ENCODE measurements at places on chromosomes 16 and 17. TPM values are rescaled to one million over a fixed set of nuclear protein-coding genes. Genes with fewer than 3 reads are reported as not detected.

GRCh38 chr17:64331366-64331765 is 59.3 kb downstream of the PECAM1 start:
- H3K27ac ChIP-seq: no peak overlapping the region
- no peaks in the 10 kb centered on the region for H3K4me1 ChIP-seq
- H3K4me3 ChIP-seq: no peak overlapping the region
- DNase-seq: no peak

DNA sequence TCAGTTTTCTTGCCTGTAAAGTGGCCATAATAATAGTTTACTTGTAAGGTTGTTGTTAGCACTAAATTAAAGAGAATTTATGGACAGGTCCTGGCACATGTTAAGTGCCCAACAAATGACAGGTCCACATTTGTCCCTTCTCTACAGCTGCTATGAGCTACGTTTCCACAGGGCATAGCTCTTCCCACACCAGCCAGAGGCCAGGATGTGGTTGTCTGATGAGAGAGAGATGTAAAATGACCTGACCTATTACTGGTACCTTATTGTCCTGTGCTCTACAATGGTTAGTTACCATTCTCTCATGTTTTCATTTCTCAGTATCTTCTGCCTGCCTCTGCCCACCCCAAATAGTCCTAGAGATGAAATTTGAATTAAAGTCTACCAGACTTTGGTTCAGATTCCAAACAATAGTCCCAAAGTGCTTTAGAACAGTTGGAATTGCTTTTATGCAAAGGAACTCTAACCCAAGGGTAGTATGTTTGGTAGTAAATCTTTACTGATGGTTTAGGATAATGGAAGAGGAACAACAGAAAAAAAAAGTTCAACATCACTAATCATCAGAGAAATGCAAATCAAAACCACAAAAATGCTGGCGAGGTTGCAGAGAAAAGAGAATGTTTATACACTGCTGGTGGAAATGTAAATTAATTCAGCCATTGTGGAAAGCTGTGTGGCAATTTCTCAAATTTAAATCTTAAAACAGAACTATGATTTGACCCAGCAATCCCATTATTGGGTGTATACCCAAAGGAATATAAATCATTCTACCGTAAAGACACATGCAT is 57.1 kb upstream of the ANKFN1 start:
- H3K4me1 ChIP-seq: no peaks in the 10 kb centered on the region
- H3K4me3 ChIP-seq: no peak overlapping the region
- DNase-seq: no peak
- H3K27me3 ChIP-seq: peaks cover 14% of the 10 kb centered on the region

- peaks cover 5% of the 10 kb centered on the region for H3K36me3 ChIP-seq
- no peak for DNase-seq
- no peak overlapping the region for H3K27ac ChIP-seq
These were observed 30.6 kb upstream of the ENDOV start for GRCh38 chr17:80384078-80384960.

DNA sequence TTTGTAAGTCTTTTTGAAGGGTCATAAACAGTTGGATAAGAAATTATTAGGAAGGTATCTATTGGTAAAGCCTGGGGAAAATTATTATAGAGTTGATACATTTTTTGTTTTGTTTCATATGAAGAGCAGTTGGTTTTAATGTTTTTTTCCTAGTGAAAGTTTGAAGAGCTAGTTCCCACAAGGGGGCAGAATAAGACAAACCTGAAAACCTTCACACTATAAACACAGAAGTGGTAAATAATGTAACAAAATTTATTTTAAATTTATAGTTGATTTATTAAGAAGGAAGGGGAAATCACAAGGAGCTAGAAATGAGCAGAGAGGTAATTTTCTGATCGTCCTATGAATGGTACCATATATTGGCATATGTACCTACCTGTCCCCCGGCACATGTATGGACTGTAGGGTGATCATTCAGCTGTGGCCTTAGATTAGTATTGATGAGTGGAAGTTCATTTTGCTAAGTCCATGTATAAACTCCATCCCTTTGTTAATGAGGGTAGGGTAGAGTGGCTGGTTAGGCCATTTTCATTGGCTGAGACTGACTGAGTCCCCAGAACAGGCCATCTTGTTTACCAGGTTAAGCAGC is 116.3 kb downstream of the TANC2 start:
- H3K4me3 ChIP-seq: no peak overlapping the region
- H3K36me3 ChIP-seq: peaks cover 3% of the 10 kb centered on the region
- H3K4me1 ChIP-seq: peaks cover 2% of the 10 kb centered on the region
- DNase-seq: no peak
- no peak overlapping the region for H3K27ac ChIP-seq

GRCh38 chr16:66690106-66690847 is 6.3 kb downstream of the CMTM4 start:
- peaks cover 7% of the 10 kb centered on the region for H3K27me3 ChIP-seq
- peaks cover 19% of the 10 kb centered on the region for H3K4me1 ChIP-seq
- H3K36me3 ChIP-seq: no peaks in the 10 kb centered on the region
- DNase-seq: no peak
- H3K27ac ChIP-seq: peak overlapping the region; percentile 39

GRCh38 chr16:54050459-54051210 is 236.0 kb downstream of the IRX3 start:
- H3K27me3 ChIP-seq: peaks cover 3% of the 10 kb centered on the region
- DNase-seq: no peak
- peaks cover 3% of the 10 kb centered on the region for H3K36me3 ChIP-seq
- peak overlapping the region; percentile 20 for H3K4me3 ChIP-seq
- peaks cover 27% of the 10 kb centered on the region for H3K4me1 ChIP-seq
- H3K27ac ChIP-seq: no peak overlapping the region

Gene ASPA
- total RNA-seq: not detected

DNA sequence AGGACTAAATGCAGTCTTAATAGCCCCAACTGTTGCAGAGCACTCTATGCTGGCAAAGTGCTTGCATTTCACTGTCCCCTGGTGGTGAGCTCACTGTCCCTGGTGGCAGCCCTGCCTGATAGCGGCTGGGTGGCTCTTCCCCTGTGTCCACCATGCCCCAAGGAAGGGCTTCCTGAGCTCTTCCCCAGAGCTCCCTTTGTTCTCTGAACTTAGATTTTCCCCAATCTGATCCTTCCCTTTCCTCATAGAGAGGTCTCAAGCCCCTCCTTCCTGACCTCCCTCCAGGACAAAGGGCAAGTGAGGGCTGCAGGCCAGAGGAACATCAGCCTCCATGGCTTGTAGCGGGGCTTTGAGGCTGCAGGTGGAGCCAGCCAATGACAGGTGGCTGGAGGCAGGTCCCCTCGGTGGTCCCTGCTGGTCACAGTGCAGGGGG is 17.0 kb downstream of the BEAN1 start:
- peak overlapping the region; percentile 54 for H3K27ac ChIP-seq
- H3K27me3 ChIP-seq: no peaks in the 10 kb centered on the region
- H3K36me3 ChIP-seq: no peaks in the 10 kb centered on the region
- peaks cover 8% of the 10 kb centered on the region for H3K4me1 ChIP-seq
- H3K4me3 ChIP-seq: peak overlapping the region; percentile 1

Gene C16orf86
- 1.7 TPM for total RNA-seq

DNA sequence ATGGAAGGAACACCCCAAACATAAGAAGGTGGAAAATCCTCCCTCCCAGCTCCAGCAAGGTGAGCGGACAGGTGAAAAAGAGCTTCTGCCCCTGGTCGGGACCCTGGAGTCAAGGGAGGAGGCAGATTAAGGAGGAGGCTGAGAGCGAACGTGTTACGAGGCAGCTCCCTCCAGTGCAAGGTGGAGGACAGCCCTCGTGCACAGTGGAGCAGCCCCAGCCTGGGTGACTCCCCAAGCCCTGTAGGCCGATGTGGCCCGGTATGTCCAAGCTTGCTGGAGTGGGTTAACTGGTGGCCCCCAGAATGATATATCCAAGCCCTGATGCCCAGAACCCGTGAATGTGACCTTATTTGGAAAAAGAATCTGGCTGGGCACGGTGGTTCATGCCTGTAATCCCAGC is 15.5 kb upstream of the CRISPLD2 start:
- no peaks in the 10 kb centered on the region for H3K27me3 ChIP-seq
- H3K27ac ChIP-seq: no peak overlapping the region
- peaks cover 3% of the 10 kb centered on the region for H3K36me3 ChIP-seq
- DNase-seq: no peak
- H3K4me1 ChIP-seq: peaks cover 6% of the 10 kb centered on the region

- no peak overlapping the region for H3K4me3 ChIP-seq
- H3K27ac ChIP-seq: no peak overlapping the region
- peaks cover 30% of the 10 kb centered on the region for H3K4me1 ChIP-seq
These were observed 66.6 kb downstream of the WSB1 start for GRCh38 chr17:27360507-27360906.

Gene CIITA
- total RNA-seq: not detected

DNA sequence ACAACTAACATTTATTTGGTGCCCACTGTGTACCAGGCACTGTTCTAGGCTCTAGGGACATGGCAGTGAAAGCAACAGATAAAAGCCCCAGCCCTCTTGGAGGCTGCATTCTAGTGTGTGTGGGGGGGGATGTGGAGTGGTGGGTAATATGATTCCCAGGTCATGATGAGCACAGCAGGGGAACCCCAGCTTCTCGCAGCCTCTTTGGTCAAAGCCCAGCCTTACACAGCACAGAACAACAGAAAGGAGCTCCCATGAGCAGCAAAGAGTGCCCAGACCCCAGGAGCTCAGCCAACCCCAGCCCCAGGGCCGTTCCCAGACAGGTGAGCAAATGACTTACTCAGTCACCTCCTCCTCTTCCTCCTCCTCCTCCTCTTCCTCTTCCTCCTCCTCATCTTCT is 21.9 kb downstream of the CNGB1 start:
- no peak overlapping the region for H3K4me3 ChIP-seq
- no peaks in the 10 kb centered on the region for H3K4me1 ChIP-seq
- H3K36me3 ChIP-seq: no peaks in the 10 kb centered on the region
- DNase-seq: no peak
- H3K27ac ChIP-seq: no peak overlapping the region

GRCh38 chr17:76438906-76439305 is 14.0 kb downstream of the UBE2O start:
- no peak for DNase-seq
- no peak overlapping the region for H3K27ac ChIP-seq
- no peak overlapping the region for H3K4me3 ChIP-seq
- H3K36me3 ChIP-seq: no peaks in the 10 kb centered on the region

GRCh38 chr17:79939755-79940458 is 95.8 kb downstream of the TBC1D16 start:
- H3K4me1 ChIP-seq: peaks cover 17% of the 10 kb centered on the region
- no peak overlapping the region for H3K27ac ChIP-seq
- DNase-seq: no peak
- H3K4me3 ChIP-seq: no peak overlapping the region
- H3K27me3 ChIP-seq: peaks cover 2% of the 10 kb centered on the region

Gene CDH13
- total RNA-seq: 1.1 TPM

Gene SERPINF2
- 0.19 TPM for total RNA-seq

Gene CHRNB1
- 9.7 TPM for total RNA-seq

DNA sequence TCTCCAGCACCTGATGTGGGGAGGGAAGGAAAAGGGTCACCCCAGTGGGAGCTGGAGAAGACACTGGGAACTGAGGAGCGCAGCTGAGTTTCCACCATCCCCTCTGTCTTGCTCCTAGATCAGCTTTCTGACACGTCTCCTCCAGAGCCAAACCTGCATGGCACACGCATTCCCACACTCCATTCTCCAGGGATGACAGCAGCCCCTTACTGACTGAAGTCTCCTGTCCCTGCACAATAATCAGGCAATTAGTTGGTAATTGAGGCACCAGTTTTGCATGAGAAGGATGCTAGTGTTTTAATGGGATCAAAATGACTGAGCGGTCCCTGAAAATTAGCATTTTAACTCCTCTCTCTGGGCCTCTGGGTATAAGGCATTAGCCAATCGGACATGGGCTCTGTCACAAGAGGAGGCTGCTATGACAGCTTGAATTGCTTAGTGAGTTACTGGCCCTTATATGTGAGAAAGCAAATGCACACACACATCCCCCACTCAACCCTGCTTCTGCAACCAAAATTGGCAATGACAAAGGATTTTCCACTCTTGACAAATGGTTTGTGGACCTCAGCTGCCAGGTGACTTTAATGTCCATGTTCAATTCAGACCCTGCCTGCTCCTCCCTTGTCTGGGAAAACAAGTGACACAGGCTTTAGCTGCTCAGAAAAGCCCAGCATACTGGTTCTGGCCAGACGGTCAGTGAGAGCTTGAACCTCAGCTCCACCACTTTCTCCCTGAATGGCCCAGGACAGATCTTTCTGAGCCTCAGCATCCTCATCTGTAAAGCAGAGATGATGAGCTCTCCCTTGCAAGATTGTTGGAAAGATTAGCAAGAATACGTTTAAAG is 57.2 kb upstream of the SREBF1 start:
- DNase-seq: no peak
- H3K4me1 ChIP-seq: peaks cover 25% of the 10 kb centered on the region
- H3K4me3 ChIP-seq: no peak overlapping the region
- H3K27ac ChIP-seq: peak overlapping the region; percentile 2
- peaks cover 6% of the 10 kb centered on the region for H3K36me3 ChIP-seq

Gene PDIA2
- 2.1 TPM for total RNA-seq

- no peak overlapping the region for H3K27ac ChIP-seq
- DNase-seq: no peak
- H3K36me3 ChIP-seq: no peaks in the 10 kb centered on the region
- H3K4me3 ChIP-seq: no peak overlapping the region
- H3K27me3 ChIP-seq: peaks cover 25% of the 10 kb centered on the region
These were observed 43.8 kb upstream of the CPHXL start for GRCh38 chr16:75770051-75770450.

Gene NKIRAS2
- total RNA-seq: 59.2 TPM

DNA sequence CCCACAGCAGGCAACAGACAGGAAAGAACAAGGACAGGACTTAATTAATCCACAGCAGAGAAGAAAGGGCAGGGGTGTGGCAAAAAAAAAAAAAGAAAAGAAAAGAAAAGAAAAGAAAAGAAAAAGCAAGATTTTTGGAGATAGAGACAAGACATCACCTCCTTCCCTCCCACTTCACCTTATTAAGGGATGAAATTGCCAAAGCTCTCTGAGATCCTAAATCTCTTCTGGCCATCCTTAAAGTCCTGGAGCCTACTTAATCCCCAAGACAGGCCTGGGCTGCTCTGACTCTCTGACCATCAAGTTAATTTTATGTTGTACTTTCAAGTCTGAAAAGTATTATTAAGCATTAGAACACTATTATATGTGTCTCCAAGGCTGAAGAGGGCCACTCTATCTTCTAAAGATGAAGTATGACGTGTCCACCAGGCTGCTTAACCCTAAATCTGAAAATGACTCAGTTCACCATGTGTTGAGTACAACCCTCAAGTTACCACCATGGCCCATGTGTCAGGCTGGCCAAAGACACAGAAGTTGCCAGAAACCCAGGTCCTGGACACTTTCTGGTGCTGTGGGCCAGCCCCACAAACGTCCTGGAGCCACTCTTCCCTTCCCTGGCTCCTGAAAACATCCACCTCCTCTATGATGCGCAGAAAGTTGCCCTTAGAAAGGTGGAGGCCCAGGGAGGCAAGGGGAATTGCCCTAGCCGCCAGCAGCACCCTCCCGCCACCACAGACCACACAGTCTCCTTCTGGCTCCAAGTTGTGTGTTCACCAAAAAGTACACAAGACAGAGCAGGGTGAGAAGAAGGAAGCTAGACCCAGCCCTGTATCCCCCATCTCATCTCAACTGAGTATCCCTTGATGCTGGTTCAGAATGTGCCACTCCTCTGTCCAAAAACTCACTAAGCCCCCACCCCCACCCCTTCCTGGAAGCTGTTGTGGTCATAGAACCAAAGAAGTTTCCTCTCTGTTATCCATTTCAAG is 2.7 kb downstream of the SOCS1 start:
- peak overlapping the region; percentile 68 for H3K4me3 ChIP-seq
- no peak overlapping the region for H3K27ac ChIP-seq
- no peak for DNase-seq
- H3K36me3 ChIP-seq: no peaks in the 10 kb centered on the region

- peaks cover 44% of the 10 kb centered on the region for H3K27me3 ChIP-seq
- H3K4me1 ChIP-seq: no peaks in the 10 kb centered on the region
- DNase-seq: no peak
- no peak overlapping the region for H3K27ac ChIP-seq
- no peaks in the 10 kb centered on the region for H3K36me3 ChIP-seq
- no peak overlapping the region for H3K4me3 ChIP-seq
These were observed 3.5 kb upstream of the KRT9 start for GRCh38 chr17:41575336-41575735.

GRCh38 chr16:77584205-77584859 is 138.0 kb upstream of the NUDT7 start:
- no peaks in the 10 kb centered on the region for H3K4me1 ChIP-seq
- peaks cover 13% of the 10 kb centered on the region for H3K27me3 ChIP-seq

Measured in neural crest cell (in vitro differentiated cells).